Left ventricle myocardium inferior (tissue), 1 donor: ENCODE measurements at places on chromosomes 1 and 21. TPM values are rescaled to one million over a fixed set of nuclear protein-coding genes. Genes with fewer than 3 reads are reported as not detected.

The FCRLB gene
- 0.33 TPM for total RNA-seq

The KPRP gene
- total RNA-seq, result not detected

The PRAMEF7 gene
- total RNA-seq, result not detected

The FAM72D gene
- total RNA-seq, result 0.19 TPM

The CNIH3 gene
- 1.1 TPM for total RNA-seq

The CFHR2 gene
- not detected for total RNA-seq

The KDF1 gene
- 0.27 TPM for total RNA-seq

The KLF17 gene
- not detected for total RNA-seq

The MTARC2 gene
- 22.6 TPM for total RNA-seq

The ARHGEF16 gene
- total RNA-seq, result 0.52 TPM

The HRNR gene
- not detected for total RNA-seq

The IL12RB2 gene
- 0.33 TPM for total RNA-seq

The ZNF593OS gene
- not detected for total RNA-seq

The OR6K3 gene
- total RNA-seq, result not detected

The NUDT4B gene
- total RNA-seq, result not detected

The TCP10L gene
- 3.0 TPM for total RNA-seq
